ENCODE measurements at places on chromosomes 6 and 20. TPM values are rescaled to one million over a fixed set of nuclear protein-coding genes. Genes with fewer than 3 reads are reported as not detected.

GRCh38 chr20:44696315-44696714 lies 18.9 kb upstream of the CCN5 start:
- peak; percentile 59 for DNase-seq

GRCh38 chr6:101614774-101615173 lies 221.3 kb downstream of the GRIK2 start:
- DNase-seq, result no peak

DNA sequence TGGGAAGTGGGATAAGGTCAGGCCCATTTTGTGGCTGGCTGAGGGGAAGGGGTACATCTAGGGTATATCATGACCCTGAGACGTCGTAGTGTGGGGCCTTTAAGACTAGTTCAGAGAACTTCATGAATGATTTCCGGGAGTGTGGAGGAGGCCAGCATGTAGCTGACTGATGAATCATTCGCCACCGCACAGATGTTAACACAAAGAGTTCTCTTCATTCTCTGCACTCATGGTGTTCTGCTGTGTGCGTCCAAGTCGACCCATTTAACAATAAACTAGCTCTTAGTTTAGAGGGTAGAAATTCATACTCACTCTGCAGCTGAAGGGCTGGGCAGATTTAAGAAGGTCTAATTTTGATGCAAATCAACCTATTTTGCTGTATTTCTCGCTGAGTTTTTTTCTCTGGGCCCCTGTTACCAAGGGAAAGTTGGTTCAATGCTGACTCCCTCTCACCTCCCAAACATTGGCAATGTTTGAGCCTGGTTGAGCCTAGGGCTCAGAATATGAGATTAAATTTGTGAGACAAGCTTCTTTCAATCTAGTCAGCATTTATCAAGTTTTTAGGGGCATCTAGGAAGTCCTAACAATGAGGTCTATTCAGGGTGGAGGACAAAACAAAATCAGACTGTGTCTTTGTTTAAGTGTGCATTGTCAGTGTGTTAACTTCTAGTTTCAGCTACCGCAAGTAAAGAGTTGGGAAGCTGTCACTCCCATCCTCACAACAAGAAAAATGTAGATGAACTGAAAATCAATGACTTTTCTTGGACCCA lies 106.8 kb upstream of the CBLN4 start:
- no peak for DNase-seq

DNA sequence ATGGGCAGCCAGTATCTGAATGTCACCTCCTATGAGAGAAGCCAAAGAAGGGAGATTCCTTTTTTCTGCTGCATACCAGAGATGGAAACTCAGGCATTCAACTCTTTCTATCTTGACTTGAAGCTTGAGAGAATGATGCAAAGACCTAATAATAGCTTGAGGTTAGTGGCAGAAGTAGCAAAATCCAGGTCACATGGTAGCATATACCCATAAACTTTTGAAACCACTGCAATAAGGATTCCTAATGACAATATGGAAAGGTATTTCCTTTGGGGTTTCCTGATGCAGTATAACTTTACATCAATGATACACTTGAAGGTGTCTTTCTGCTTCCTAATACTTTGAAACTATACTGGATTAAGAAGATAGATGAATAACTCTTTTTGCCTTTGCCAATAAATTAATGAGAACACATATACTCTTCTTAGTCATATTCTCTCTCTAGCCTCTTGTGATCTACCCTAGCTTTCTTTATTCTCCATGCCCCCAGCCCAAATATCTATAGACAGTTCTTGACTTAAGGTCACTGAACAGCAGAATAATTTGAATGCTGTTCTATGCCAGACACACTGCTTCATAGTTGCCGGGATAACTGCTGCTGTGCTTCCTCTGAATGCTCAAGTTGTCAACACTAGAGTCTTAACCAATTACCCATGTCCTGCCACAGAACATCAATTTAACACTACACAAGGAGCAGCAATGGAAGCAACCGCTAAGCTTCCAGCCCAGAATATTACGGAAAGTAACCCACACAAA lies 155.5 kb upstream of the SIM1 start:
- no peak for DNase-seq

DNA sequence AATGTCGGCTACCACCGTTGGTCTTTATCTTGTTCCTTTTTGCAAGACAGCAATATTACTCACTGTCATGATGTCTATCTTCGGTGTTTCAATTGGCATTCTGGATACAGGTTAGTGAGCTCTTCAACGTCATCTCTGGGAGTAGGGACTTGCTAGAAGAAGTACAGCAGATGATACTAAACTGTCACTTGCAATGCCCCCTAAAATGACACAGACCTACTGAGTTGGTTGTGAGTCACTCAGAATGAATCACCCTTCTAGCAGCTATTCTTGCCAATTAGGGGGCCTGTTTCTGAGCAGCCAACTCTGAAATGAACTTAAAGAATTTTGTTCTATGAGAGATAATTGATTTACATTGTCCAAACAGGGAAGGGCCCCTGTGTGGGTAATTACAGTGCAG lies 176.5 kb downstream of the SLC16A10 start:
- no peak for DNase-seq

- DNase-seq, result no peak
These were observed 59.3 kb upstream of the ZNF217 start for GRCh38 chr20:53652859-53653517.

DNA sequence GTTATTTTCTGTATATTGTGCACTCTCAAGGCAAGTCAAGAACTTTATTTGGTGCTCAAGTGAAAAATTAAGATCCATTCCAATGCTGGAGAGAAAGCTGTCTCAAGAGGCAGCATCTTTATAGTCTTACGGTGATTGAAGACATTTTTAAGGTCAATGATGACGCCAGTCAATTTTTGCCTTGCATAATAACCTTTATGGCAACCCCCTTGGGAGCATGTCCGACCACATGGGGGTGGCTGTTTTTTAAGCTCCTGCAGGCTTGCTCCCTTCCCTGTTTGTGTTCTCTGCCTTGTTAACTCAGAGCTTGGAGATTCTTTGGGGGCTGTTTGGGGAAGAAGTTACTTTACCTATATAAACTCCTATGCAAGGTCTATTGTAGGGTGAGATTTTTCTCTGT lies 109.6 kb upstream of the FERMT1 start:
- DNase-seq, result no peak

APOM gene
- 6.7 TPM for total RNA-seq

GRCh38 chr6:160297310-160297709 lies 38.7 kb upstream of the SLC22A2 start:
- DNase-seq, result no peak

DNA sequence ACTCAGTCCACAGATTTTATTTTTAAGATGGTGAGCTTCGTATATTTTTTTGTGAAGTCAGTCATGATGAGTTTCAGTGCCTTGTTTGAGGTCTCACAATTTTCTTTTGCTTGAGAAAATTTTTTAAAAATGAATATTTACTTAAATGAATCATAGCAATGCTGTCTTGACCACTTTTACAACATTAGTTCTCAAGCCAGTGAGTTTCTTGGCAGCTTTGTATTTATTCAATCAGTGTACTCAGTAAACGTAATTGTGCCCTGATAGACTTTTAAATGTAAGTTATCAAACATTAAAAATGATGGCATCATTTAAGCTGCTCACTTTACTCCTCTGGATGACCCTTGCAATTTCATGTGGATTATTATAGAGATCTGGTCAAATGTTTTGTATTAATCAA lies 261.4 kb downstream of the KHDC1L start:
- DNase-seq, result no peak

DNA sequence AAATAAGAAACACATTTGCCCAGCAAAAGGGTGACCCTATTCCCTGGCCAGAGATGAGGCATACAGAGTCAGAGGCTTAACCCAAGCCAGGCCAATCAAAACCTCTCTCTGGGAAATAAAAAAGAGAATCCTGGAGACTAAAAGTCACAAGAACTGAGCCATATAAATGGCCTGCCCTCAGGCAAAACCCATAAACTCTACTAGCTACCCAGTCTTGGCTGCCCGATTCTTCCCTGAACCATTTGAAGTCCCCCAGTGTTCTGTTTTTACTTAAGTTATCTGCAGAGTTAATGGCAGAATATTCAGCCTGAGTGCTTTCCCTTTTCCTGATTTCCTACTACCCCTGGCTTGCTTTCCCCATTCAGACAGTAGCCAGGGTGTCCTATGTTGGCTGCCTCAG lies 13.9 kb downstream of the KCNK15 start:
- DNase-seq, result no peak

GRCh38 chr20:40279390-40279789 lies 409.6 kb downstream of the MAFB start:
- DNase-seq, result no peak

- DNase-seq, result no peak
These were observed at the start of gene DAAM2 for GRCh38 chr6:39791850-39792539. TSS of gene DAAM2 (plus strand) at chr6:39792376. CDS start at chr6:39856303, 63,927 bp downstream.

STX11 gene
- total RNA-seq, result not detected

DNA sequence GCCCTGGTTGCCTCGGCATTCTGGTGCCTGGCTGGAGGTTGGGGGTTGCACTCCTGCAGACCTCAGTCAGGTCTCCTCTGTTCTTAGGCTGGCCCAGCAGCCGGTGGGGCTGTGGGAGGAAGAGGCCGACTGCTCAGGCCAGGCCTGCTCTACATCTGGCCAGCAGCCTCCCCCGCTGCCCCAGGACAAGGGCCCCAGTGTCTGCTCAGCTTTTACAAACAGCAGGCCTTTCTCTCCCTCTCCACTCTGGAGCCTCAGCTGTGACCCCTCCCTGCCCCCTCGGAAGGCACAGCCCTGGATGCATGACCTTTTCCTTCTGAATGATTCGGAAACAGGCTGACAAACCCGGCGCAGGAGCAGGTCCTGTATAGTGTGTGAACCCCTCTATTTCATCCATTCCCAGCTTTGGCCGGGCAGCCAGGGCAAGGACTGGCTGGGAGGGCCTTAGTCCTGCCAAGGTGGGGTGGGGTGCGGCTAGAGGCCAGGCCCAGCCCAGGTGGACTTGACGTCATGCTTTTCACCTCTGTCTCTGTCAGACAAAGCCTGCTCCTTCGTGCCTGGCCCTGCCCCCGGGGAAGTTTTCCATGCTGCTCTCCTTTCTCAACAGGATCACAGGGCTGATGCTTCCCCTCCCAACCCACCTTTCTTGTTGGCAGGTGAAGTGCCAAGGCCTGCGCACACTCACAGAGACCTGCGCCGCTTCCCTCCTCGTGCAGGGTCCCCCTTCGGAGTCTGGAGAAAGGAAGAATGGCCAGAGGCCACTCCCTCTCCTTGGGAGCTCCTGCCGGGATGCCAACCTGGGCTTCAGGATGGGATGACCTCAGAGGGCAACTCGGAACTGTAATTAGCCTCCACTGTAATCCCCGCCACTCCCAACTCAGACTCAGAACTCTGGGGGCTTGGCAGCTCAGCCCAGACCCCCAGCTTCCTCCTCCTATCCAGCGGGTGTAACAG lies 10.1 kb upstream of the ITPR3 start:
- DNase-seq, result no peak

DNA sequence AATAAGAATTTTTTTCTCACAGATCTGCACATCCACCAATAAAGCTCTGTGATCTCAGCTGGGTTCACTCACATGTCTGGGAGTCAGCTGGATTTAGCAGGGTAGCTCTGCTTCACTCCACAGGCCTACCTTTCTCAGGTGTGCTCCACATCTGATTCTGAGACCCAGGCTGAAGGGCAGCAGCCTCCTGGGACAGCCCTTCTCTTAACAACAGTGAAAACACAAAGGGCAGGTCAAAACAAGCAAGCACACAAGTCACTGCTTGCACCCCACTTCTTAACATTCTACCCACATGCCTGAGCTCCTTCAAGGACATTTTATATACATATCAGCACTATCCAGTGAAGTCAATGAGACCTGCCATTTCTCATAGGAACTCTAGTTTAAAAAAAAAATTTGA lies 96.0 kb upstream of the MAP3K4 start:
- no peak for DNase-seq

BTN1A1 gene
- total RNA-seq, result not detected

SUMO4 gene
- 2.4 TPM for total RNA-seq

SPATA25 gene
- total RNA-seq, result 4.7 TPM

DNA sequence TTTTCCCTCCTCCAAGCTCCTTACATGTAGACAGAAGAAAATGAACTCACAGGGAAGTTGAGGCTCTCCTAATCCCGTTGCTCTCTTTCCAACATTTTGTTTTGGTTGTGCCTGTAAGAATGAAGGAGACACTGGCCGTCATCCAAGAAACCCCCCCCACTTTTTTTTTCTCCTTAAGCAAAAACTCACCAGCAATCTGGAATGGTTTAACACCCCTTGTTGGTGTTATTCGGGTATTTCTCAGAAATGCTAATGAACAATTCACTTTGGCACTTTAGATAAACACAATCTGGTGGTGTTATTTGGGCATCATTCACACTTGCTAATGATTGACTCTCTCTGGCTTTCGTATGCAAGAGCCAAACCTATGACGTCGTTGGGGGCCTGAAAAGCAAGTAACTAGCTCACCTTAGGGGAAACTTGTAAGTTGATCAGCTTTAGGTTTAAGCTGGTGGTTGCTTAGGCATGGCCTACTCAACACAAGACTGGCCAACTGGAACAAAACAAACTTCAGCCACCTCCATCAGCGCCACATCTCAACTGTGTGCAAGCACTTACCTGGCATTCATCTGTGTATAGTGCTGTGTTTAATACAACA lies 24.3 kb upstream of the OLIG3 start:
- no peak for DNase-seq

GRCh38 chr6:163175301-163175700 lies 239.2 kb upstream of the QKI start:
- no peak for DNase-seq

- DNase-seq, result no peak
These were observed 31.0 kb upstream of the CTAGE9 start for GRCh38 chr6:131741688-131742393.

DNA sequence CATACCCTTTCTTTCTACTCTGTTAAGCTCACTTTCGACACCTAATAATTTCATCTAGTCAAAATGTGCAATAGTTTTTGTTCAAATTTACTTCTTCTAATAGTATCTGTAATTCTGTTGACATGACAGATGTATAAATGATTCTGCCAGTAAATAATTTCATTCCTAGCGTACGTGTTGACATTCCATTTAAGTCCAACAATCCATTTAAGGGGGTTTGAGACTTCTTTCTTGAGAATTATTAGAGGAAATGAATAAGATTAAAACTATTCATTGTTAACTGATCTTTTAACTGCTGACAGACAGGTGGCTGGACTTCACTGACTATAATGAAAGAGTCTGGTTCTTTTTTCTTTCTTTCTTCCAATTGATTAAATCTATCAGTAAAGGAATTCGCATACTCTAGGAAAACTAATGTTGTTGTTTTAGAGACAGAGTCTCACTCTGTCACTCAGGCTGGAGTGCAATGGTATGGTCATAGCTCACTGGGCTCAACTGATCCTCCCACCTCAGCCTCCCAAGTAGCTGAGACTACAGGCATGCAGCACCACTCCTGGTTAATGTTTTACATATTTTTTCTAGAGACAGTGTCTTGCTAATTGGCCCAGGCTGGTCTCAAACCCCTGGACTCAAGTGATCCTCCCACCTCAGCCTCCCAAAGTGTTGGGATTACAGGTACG lies 55.9 kb downstream of the MAP3K5 start:
- DNase-seq, result no peak

GRCh38 chr20:36384022-36384619 lies 78.0 kb downstream of the DLGAP4 start:
- peak; percentile 88 for DNase-seq

INSM1 gene
- not detected for total RNA-seq

CRYBG1 gene
- total RNA-seq, result 37.2 TPM

GRCh38 chr20:17510548-17510947 lies 20.6 kb downstream of the BFSP1 start:
- no peak for DNase-seq

Data from Karpas-422 (cell line).